ENCODE measurements at places on chromosomes 2 and 18.

DNA sequence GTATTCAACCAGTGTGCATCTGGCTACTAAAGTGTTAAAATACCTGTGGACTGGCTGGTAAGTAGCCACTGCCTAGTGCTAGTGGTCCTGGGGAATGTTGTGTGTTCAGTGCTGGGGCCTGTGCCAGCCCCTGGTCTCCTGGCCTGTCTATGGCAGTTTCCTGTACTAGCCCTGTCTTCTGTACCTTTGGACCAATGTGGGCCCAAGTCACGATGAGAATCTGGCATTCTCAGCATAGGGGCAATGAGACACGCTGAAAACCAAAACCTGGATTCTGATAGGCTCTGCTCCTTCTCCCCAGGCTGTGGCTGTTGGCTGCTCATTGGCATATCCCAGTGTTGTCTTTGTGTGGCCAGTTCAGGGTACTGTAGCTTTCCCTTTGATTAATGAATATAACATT lies 170.4 kb downstream of the PTPRM start:
- no peak for DNase-seq

- no peak for DNase-seq
Observed at GRCh38 chr2:236566596-236566995, 3.0 kb upstream of the ACKR3 start.

GRCh38 chr2:181848261-181848886 lies 43.2 kb upstream of the ITPRID2 start:
- DNase-seq: no peak

- no peak for DNase-seq
Observed at GRCh38 chr18:3983351-3983969, 471.6 kb downstream of the DLGAP1 start.

DNA sequence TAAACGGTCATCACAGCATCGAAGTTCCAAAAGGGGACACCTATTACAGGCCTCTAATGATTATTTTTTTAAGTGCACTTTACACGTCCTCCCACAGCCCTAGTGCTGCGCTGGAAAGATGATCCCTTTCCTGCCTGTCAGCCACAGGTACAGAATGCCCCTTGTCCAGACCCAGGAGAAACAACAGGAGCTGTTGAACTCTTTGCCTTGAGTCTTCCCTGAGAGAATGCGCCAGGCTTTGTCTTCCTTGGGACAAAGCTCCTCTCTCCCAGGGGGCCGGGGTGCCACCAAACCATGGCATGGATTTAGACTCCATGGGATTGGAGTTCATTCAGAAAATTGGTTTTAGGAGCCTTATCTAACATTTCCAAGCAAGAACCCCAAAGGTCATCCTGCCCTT lies 319.0 kb upstream of the SOX11 start:
- DNase-seq: no peak

- DNase-seq: no peak
Observed at GRCh38 chr2:7053650-7054265, 136.5 kb downstream of the RNF144A start.

- no peak for DNase-seq
Observed at GRCh38 chr2:188318161-188318749, 26.6 kb downstream of the GULP1 start.

- no peak for DNase-seq
Observed at GRCh38 chr2:71788186-71788525, 334.8 kb downstream of the DYSF start.

- DNase-seq: no peak
Observed at GRCh38 chr2:187493877-187494568, 46.0 kb upstream of the CALCRL start.

DNA sequence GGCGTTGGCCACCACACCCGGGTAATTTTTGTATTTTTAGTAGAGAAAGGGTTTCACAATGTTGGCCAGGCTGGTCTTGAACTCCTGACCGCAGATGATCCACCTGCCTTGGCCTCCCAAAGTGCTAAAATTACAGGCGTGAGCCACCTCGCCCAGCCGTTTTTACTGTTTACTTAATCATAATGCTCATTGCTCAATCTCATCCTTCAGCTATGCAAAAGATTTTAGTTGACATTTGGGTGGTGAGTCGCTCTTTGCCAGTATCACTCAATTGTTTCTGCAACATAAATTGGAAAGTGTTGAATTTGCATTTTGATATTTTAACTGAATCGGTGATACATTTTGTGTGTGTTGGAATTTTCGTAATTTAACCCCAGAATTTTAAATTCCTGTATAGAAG lies 7.8 kb upstream of the ZNF532 start:
- no peak for DNase-seq

GRCh38 chr2:190425221-190425866 lies 17.2 kb downstream of the MFSD6 start:
- no peak for DNase-seq

- no peak for DNase-seq
Observed at GRCh38 chr2:118240276-118240675, 152.0 kb downstream of the INSIG2 start.

DNA sequence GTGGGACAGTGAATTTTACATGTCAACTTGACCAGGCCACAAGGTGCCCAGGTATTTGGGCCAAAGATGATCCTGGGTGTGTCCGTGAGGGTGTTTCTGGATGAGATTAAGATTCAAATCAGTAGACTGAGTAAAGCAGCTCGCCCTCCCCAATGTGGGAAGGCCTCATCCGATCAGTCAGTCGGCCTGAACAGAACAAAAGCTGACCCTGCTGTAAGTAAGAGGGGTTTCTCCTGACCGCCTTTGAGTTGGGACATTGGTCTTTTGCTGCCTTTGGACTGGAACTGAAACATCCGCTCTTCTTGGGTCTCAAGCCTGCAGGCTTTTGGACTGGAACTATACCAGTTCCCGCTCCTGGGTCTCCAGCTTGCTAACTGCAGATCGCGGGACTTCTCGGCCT lies 233.3 kb downstream of the KLHL29 start:
- no peak for DNase-seq

DNA sequence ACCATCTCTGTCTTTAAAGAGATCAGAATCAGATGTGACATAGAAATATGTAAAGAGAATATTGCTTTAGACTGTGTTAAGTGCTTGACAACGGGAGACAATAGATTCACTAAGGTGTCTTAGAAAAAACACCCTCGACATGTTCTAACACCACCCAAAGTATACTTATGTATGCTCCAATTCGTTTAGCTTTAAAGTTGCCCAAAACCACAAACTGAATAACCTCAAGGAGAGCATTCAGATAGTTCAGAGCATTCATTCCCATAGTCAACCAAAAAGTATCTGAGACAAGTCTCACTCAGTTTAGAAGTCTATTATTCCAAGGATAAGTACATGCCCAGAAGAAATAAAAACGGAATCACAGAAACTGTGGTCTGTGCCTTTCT lies 96.4 kb downstream of the KYNU start:
- no peak for DNase-seq

GRCh38 chr2:159891917-159892730 lies 94.1 kb upstream of the CD302 start:
- no peak for DNase-seq

GRCh38 chr2:86789687-86790133 lies 1.0 kb downstream of the CD8A start:
- DNase-seq: no peak

DNA sequence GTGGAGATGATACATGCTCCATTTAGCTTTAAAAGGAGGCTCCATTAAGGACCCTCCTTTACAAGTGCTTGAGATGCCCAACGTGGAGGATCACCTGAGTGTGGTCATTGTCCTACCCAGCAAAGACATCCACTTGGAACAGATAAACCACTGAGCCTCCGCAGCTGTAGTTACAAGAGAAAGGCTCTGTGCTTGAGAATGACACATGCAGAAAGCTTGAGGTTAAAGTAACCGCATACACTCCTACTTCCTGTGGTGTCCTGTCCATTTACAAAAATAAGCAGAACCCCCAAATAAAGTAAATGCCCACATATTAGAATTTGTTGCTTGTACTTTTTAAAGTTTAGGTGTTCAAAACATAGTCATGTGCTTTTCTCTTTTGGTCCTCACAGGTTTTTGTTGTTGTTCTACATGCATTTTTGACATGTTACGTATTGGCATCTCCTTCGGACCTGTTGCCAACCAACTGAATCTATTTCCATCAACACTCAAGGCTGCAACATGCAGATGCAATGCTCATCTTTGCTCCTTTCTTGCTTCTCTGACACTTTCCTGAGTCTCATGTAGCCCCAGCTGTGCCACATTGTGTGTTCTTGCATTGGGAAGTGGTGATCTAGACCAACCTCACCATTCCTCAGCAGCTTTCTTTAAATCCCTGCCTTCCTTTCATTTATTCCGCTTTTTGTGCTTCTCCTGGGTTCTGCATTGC lies 56.0 kb downstream of the SERPINB7 start:
- DNase-seq: no peak

DNA sequence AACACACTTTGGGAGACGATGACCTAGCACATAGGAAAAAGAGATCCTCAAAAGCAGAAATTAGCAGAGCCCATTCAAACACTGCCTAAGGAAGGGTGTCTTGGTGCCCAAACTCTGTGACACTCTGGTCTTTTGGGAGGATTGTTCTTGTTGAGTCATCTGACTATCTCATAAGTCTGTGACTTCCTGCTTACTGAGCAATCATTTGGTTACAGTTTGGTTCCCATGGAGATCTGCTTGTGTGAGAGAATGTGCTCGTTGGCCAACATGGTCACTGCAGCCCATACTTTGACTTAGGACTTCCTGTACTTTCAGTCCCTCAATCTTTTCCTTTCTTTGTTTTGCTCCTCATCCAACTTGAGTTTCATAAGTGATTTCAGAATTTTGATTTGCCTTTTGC lies 602.9 kb downstream of the NYAP2 start:
- no peak for DNase-seq

DNA sequence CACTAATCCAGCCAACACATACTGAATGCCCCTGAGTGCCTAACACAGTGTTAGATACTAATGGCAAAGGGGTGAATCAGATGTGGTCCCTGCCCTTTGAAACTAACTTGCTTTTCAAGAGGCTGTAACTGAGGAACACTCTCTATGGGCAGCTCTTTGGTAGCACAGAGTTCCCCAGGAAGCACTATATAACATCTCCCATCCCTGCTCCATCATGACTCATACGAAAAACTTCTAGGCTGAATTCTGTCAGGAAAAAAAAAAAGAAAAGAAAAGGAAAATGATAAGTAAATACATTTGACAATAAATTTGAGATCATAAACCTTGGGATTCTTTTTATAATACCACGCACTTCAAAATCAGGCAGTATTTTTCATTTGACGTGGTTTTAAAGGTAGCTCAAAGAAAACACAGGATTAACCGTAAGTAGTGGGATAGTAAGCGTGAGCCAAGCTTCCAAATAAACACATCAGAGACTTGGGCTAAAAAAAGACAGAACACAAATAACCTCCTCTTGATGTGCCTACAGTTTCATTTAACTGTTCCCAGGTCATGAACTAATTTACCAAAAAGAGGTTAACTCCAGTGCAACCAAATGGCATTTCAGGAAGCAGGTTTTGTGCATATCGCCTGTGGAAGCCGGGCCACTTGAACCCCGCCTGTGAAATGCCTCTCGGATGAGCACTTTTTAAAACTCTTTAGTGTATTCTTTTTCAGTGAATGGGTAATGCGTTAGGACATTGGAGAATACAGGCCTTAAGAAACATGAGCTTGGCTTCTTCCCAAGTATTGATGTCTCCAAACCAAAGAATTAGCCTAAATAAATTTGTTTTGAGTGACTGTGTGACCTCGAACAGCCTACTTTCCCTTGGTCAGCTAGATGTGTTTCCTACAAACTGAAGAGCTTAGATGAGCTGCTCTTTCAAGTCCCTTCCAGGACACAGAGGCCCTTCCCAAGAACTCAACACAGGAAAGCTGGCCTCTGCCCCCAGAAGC lies 42.0 kb downstream of the RDH14 start:
- DNase-seq: no peak

DNA sequence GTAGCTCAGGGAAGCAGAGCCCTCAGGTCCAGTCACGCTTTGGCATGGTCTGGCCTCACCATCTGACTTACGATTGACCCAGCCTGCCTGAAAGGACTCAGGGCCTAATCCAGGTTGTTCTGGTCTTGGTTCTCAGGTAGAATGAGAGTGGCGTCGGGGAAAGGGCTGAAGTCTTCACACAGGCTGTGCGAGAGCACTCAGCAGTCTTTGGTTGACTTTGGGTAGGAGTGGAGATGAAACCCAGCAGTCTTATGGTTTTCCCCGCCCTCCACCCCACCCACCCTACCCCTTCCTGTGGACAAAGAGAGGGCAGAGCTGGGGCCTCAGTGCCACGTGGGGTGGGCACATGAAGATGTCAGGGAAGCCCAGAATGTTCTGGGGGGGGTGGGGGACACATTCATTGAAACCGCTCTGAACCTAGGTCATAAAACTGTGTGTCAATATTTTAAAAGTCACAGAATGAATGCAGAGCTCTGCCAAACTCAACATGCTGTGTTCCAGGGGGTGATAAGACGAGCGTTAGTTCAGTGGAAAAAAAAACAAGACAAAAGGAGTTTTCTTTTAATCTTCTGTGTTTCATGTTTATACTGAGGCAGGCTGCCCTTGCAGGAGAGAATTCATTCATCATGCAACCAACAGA lies 58.6 kb upstream of the ALPP start:
- no peak for DNase-seq

DNA sequence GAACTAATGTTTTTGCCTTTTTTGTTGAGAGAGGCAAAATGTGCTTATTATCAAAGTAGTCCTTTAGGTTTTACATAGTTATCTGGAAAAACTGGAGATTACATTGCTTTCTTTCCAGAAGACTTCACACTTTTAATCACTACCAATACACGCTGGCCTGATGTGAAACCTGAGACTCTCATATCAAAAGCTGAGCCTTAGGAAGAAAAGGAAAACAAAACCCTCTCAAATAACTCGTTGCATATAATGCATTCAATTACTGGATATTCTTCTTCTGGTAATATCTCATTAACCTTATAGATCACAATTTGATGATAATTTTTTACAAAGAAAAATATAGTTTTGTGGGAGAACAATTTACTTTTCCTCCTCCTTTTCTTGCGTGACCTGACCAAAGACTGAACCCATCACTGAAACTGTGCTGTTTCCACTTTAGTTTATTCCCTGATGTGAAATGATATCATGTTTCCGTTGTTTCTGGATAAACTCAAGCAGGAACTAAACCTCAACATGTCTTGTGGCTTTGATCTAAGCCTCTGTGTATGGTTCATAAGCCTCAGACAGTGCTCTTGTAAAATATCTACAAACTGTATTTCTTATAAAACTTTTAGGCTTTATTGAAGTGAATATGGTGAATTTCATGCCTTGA lies 332.4 kb downstream of the GULP1 start:
- DNase-seq: no peak

DNA sequence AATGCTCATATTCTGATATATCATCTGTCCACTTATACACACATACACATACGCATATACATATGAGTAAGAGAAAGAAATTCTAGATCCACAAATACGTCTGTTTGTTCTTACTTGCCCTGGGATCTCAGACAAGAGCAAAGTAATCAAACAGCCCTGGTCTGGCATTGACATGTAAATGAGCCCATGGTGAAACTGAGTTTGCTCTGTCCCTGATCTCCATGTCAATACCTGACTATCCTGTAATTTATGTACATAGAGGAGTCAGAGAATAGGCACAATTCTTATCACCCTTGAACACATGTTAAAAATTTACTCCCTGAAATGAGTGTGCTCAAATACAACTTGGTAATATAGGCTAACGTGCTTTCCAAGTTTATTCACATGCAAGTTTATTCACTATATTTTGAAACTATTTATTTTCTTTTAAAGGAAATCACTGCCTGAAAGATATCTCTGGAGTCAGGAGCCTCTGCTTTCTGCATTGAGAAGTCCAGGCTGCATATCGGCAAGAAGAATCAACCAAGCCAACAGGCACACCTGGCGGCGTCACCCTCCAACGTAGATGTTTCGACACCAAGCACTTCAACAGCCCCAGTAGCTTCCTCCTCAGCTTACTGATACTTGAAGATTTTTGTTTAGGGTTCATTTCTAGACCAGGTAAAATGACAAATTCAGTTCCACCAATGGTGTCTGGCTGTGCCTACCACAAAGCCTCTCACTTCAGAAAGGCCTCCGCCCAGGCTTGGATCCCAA lies 100.6 kb downstream of the CMPK2 start:
- DNase-seq: no peak
